ENCODE measurements at places on chromosomes 5 and 9.

DNA sequence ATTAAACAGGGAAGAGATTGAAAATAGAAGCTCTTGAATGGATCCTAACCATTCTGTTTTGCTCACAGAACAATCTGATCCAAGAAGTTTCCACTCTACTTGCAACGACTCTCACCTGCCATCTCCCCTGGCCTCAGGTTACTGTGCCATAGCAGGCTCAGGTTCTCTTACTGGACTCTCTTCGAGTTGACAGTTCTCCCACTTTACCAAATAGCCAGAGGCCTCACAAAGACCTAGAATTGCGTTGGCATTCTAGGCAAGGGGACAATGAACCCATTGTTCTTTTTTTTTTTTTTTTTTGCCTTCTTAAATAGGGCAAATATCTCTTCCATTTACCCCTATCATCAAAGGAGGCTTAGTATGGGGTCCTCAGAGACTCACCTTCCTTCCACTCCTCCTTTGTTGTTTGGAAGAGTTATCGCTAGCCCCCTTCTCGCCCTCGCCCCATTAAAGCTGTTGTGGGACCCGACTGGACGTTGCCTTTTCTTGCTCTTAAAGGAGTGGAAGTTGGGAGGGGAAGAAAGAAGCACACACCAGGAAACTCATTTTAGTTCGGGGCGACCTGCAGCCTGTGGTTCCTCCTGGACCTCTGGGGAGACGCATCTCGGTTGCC lies 688 bp upstream of the PLPPR1 start:
- DNase-seq = no peak

DNA sequence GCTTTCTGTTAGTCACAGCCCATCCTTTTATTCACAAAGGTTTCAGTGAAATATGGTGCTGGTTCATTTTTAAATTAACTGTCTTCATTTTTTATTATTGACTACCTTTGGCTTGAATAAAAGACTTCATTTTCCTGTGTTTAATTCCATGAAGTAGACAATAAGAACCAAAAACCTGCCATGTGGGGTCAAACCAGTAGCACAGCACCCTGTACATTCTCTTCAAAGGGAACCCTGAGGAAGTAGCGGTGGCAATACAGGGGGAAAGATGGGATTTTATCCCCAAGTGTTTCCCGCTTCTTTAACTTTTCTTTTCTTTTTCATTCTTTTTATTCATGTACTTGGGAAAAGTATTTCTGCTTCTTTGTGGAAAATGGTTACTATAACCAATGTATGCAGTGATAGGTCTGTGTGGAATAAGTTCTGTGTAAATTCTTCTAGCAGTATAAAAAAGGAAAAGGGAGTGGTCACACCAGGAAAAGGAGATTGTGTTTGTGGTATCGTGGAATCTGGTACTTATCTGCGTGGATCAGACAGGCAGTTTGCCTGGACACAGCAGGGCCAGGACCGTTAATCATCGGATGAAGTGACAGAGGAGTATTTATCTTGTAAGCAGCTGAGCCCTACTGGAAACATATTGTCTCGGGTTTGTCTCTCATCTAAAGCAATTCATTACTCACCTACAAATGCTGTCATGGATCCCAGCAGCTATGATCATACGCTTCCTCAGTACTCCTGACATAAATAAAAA lies 94.2 kb downstream of the PPIC start:
- no peak for DNase-seq

DNA sequence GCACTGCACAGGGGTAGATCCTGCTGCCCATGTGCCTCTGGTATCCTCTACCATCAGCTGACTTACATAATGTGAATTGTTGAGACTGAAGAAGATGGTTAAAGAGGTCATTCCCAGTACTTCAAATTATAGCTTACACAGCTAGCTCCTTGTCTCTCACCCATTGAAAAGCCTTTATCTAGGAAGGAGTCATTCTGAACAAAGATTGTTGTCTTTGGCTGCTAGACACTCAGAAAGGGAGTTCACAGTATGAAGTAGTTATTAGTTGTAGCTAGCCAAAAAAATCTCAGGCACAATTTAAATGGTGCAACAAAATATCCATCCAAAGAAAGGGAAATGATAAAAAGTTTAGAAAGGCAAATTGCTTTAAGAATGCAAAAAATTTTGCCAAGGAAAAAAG lies 102.0 kb upstream of the NREP start:
- DNase-seq = no peak

- no peak for DNase-seq
These were observed 199.4 kb upstream of the PANK3 start for GRCh38 chr5:168778536-168778935.

GRCh38 chr5:17944046-17944445 lies 309.8 kb downstream of the TAF11L14 start:
- no peak for DNase-seq

DNA sequence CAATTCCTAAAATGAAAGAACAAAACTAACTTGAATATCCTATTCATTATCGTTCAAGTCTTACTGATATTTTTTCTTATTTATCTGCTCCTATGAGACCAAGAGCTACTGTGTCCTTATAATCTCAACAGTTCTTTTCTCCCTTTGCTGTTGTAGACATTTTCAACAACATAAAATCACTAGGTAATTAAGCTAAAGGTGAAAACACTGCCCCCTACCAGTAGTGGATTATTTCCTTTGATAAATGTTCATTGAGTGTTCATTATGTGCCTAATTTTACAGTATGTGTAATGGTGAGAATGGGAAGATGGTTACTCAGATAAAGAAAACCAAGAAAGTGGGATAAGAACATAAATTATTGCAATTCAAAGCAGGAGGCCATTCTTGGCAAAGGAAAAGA lies 41.4 kb upstream of the PAPPA start:
- no peak for DNase-seq

- no peak for DNase-seq
These were observed 91.8 kb downstream of the SEMA5A start for GRCh38 chr5:9454012-9454481.

DNA sequence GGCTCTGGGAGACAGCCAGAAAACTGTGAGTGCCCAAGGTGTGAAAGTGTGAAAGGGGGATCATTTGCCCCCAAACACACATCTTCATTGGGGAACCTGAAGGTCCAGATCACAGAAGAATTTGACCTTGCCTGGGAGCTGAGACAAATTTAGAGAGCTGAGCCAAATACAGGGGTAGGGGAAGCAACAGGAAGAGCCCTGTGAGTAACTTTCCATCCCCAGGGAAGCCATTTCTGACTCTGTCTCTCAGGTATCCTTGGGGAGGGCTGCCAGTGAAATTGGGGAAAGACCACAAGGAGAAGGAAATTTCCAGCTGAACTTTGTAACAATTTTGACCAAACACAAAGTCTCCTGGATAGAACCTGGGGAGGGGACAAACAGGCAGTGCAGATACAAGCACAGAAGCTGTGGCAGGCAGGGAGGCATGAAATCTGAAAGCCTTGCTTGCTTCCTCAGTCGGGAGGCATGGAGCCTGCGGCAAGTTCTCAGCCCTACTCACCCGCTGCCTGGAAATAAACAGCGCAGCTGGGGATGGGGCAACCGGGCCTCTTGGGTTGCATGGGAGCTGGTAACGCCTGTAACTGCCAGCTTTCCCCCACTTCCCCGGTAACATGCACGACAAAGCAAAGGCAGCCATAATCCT lies 31.5 kb upstream of the ZCCHC9 start:
- no peak for DNase-seq

DNA sequence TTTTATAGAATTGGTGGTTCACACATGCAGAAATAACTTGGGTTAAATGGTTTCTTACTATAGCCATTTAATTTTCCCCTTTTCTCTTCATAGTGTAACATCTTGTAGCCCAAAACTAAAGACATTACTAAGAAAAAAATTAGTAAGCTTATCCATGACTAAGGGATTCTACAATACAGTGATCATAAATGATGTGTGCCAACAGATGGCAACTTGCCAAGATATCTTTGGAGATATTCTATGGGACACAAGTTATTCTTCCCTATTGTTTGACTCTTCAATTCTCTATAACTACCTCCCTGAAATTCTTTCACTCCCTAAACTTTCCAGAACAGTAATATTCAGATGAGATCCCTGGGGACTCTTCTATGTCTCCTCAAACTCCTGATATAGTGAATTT lies 580.6 kb downstream of the PTPRD start:
- no peak for DNase-seq

DNA sequence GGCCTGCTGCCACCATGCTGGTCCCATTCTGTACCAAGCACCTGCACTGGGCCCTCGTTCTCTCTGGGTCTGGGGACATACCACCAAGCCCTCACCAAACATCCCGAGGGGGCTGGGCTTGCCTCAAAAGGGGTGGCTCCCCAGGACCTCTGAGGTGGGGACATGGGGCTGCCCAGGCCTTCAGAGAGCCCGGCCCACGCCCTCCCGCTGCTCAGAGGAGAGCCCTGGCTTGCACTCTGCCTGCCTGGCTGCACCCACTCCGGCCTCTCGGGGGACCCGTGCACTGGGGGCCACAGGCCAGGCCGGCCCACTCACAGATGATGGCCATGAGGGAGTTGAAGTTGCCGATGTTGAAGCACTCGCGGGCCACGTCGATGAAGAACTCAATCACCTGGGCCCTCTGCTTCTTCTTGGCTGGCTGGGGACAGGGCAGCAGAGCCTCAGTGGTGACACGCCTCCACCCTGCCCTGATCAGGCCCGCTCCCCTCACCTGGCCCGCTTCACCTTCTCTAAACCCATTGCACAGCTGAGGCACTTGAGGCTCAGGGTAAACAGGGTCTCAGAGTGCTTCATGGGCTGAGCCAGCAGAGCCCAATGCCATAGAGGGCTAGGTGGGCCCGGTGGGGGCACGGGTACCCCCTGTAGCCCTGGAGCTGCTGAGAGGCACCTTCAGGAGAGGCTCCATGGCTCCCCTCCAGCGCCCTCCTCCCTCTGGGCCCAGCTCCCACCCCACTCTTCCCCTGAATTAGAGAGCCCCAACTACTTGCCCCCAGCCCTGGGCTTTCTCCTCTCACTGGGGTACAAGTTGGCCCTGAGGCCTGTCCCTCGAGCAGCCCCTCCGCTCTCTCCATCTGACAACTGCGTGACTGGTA lies 47.7 kb upstream of the RNF130 start:
- no peak for DNase-seq

DNA sequence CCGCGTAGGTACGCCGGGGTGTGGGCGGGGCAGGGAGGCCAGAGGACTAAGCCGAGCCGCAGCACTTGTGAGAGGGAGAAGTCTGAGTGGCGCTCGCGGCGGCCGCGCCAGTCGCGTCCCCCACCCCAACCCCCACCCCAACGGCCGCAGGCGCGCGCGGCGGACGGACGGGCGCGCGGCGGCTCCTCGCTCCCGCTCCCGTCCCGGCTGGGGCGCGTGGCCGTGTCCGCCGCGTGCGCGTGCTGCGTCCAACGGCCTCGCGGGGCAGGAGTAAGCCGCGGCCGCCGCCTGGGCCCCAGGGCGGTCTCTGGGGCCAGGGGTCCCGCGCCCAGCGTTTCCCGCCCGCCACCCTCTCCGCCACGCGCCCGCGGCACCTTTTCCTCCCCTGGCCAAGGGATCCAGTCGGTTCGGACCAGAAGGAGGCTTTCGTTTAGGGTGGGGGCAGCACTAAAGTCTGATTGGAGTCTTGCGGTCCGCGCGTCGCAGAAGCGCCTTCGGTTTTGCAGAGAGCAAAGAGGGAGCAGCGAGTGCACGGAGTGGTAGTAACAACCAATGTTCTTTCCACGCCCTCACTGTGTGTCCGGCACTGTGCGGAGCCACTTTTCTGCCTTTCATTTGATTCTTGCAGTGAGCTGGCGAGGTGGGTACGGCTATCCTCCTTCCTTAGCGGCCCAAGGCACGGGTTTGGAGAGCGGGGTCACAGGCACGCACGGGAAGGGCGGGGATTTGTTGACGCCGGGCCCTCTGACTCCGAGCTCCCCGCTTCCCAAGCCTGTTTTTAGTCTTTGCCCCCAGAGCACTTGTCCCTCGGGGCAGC lies 483 bp downstream of the G3BP1 start:
- DNase-seq = peak; percentile 51

DNA sequence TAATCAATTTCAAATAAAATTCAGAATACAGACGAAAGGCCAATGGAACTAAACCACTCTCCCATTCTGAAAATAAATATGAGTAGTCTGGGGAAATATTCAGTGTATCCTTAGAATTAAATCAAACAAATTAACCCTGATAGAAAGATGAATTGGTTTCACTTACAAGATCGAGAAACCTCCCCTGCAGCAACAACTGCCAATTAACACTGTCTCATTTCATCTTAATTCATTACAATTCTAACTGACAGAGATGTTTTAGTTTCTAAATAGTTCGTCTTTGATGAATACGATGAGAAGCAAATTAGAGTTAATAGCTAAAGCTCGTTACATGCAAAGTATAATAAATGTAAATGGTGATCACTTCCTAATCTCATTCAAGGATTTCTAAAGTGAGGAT lies 247.1 kb downstream of the EDIL3 start:
- no peak for DNase-seq

GRCh38 chr9:135941288-135941995 lies 19.7 kb downstream of the UBAC1 start:
- no peak for DNase-seq

- DNase-seq = no peak
These were observed 10.7 kb upstream of the CERCAM start for GRCh38 chr9:128409978-128410377.

GRCh38 chr9:126777733-126778132 lies 27.1 kb upstream of the ZBTB43 start:
- no peak for DNase-seq

DNA sequence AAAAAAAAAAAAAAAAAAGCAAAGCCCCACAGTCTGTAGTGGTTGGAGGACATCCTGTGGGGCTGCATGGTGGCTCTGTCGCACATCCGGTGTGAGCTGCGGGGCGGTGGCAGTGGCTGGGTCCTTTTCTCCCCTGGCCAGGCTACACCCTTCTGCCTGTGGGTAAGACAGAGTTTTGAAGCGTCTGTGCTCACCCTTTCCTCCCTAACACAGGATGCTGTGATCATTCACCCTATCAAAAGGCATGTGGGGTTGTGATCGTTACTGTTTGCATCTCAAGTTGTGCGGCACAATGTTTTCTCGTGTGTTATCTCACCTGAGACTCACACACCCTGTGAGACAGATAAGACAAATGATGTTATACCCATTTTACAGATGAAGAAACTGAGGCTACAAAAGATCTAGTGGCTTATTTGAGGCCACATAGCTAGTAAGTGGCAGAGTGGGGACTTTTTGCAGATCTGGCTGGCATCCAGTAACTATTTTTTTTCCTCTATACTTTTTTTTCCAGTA lies 17.5 kb downstream of the IRF1 start:
- no peak for DNase-seq

GRCh38 chr9:94951324-94952135 lies 225.0 kb downstream of the AOPEP start:
- DNase-seq = no peak

DNA sequence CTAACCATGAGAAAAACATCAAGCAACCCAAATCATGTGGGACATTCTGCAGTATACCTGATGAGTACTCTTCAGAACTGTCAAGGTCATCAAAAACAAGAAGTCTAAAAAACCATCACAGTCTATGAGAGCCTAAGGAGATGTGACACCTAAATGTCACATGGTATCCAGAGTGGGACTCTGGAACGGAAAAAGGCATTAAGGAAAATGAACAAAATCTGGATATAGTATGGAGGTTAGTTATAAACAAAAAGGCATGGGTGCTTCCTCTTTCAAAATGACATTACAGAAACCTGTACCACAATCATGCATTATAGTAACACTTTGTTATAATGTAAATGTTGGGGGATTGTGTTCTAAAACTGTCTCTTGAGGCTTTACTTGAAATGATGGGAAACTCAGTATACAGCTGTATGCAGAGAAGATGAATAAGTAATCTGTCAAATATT lies 47.4 kb downstream of the PRKACG start:
- DNase-seq = no peak

GRCh38 chr9:22141908-22142307 lies 132.8 kb upstream of the CDKN2B start:
- DNase-seq = no peak

- no peak for DNase-seq
These were observed 106.6 kb downstream of the FBXW11 start for GRCh38 chr5:171899792-171900191.

GRCh38 chr5:135998889-135999288 lies 29.9 kb upstream of the TGFBI start:
- no peak for DNase-seq

All from right renal pelvis (tissue), 4 donors.